ENCODE measurements at places on chromosomes 7 and 10.

DNA sequence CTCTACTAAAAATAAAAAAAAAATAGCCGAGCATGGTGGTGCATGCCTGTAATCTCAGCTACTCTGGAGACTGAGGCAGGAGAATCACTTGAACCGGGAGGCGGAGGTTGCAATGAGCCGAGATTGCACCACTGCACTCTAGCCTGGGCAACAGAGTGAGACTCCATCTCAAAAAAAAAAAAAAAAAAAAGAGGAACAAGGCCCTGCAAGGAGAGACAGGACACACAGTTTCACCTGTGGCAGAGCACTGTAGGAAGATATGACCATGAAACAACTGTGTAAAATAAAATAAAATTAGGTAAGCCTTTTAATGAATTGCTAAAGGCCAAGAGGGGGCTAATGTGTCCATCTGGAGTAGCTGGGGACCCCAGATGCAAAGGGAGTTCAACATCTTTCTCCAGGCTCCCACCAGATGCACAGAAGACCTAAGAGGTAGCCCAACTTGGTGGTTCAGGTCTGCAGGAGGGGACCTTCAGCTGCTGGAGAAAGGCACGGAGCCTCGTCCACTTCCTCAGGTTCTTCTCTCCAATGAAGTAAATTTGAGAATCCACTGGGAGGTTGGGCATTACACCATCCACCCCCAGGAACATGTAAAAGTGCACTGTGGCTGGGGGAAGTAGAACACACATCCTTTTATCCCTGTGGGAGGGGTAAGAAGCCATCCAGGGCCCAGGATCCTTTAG lies 12.7 kb downstream of the PPIF start:
- DNase-seq, result no peak

- no peak for DNase-seq
Observed at GRCh38 chr10:113104047-113104446, 154.0 kb downstream of the TCF7L2 start.

DNA sequence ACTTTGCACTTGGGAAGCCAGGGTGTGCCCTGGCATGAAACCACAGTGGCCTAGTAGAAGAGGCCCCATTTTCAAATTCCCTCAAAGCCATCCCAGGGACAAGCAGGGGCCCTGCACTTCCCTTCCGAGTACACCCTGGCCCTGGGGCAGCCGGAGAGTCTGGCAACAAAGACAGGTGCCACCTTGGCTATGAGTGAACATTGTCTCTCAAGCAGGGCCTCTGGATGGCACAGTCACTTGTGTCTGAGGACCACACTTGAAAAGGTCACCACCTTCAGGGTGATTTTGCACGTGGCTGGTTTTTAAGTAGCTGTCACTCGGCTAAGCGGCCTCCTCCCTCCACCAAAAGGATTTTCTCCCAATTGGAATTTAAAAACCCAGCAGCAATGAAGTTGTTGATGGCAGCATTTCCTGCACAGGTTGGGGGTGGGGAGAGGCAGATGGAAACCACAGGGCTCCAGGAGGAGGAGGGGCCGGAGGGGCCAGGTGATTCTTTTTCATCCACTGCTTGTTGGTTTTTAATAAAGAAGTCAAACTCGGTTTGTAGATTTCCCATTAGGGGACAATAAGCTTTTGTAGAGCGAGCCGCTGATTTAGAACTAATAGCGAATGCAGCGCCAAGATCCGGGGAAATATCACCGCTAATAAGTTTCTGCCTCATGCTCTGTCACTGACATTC lies 33.9 kb downstream of the C10orf105 start:
- DNase-seq, result no peak

DNA sequence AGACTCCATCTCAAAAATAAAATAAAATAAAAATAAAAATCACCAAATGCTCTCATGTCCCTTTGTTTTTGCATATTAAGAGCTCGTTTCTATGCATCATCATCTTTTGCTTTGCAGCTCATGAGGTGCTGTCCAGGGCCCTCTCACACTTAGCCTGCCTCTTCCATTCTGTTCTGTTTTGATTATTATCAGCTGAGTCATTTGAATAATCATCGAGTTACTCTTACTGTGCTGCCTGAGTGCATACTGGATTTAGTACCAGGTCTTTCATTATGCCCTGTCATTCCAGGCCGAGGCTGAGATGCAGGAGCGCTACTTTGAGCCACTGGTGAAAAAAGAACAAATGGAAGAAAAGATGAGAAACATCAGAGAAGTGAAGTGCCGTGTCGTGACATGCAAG lies 33.0 kb downstream of the UCMA start:
- DNase-seq, result no peak

DNA sequence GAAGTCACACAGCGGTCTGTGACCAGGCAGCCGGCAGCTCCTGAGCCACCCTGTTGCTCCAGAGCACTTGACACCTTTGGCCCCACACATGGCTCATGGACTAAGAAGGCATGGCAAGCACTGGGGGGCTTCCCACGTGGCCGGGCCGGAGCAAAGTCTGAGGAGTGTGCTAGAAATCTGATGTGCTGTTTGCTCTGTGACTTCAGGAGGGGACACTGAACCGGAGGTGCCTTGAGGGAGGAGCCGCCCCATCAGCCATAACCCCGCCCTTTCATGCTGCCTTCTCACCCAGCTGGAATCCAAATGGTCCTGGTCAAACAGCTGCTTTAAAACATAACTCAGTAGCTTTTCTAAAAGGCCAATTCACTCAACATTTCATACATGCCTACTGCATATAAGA lies 33.5 kb downstream of the PROSER2 start:
- DNase-seq, result no peak

- peak; percentile 73 for DNase-seq
Observed at GRCh38 chr10:103241262-103242011, 4.2 kb upstream of the RPEL1 start.

GRCh38 chr7:129556607-129557133 lies 54.3 kb downstream of the SMKR1 start:
- DNase-seq, result no peak

DNA sequence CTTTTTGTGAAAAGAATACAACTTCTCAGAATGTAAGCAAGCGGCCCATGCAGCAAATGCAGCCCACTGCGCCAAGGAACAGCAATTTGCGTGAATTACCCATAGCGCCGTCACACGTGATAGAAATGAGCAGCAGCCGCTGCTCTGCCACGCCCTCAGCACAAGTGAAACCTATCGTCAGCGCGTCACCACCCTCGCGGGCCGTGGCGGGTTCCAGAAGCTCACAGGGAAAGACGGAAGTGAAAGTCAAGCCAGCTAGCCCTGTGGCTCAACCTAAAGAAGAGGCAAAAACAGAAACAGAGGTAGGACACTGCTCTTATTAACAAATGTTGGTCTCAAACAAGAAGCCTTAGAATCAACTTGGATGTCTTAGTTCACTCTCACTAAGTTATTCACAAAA lies 70.5 kb downstream of the SHH start:
- DNase-seq, result peak; percentile 67

- DNase-seq, result no peak
Observed at GRCh38 chr10:49228677-49229076, 40.5 kb upstream of the TMEM273 start.

- no peak for DNase-seq
Observed at GRCh38 chr7:155694851-155695250, 50.4 kb downstream of the RBM33 start.

DNA sequence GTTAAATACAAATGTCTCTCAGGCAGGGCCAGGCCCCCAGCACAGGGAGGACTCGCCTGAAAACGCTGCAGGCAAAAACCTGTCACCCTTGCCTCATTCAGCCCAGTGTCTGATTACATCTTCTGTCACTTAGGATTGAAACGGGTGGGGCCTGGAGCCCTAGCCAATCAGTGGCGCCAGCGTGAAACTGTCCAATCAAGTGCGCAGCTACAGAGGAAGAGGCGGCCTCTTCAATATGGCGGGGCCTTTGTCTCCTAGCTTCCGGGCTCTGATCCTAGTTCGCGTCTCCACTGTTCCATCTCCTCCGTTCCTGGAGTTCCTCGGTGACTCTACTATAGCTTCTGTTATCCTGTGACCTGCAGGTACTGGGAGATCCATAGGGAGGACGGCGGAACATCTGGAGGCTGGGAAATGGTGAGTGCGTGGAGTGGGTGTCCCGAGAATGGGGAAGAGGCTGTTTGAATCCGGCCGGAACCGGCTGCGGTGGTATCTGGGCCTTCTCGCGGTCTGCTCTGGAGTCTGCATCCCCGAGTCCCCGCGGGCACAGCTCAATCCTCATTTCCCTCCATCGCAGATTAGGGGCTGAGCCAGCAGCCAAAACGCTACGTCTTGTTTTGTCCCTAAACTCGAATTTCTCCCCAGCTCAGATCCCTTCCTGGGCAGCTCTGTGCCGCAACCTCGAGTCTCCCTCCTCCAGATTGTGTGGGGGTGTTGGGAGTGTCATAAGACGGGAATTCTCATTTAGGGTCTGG lies at the start of gene ZNF736:
ZNF736 (plus strand) TSS at position 222 of the 752 bp plus-strand sequence; CDS start at position 412, 190 bp downstream.
- peak; percentile 93 for DNase-seq

DNA sequence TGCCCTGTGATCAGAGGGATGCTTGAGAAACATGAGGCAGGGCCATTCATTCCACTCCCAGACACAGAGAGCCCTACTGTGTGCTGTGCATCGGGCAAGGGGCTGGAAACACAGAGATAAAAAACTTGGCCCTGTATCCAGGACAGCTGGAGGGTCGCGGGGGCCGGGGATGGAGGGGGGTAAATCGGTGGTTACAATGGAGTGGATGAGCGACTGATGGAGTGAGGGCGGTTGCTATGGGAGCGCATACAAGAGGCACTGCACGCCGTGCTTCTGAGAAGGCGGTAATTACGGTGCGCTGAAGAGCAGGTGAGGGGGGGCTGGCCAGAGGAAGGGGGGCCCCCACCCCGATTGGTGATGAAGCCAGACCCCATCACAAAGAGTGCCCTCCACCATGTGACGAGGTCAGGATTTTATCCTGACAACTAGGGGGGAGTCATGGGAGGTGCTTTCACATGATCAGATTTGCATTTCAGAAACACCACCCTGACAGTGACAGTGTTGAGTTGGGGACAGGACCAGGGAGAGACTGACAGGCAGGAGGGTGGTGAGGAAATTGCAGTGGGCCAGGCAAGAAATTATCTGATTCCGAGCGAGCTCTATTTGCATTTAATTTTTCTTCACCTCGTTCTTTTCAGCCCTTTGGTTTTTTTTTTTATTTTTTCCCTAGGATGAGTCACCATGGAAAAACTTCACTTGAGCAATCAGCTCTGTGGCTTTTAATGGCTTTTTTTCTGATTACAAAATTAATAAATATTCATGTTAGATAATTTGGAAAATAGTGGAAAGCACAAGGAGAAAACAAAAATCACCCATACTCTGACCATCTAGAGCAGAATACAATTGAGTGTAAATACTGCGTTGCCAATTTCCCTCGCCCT lies 7.8 kb downstream of the CPA5 start:
- DNase-seq, result no peak

GRCh38 chr10:13270877-13271551 lies 28.9 kb downstream of the PHYH start:
- DNase-seq, result no peak

GRCh38 chr7:17029150-17029549 lies 147.4 kb upstream of the AGR3 start:
- no peak for DNase-seq

DNA sequence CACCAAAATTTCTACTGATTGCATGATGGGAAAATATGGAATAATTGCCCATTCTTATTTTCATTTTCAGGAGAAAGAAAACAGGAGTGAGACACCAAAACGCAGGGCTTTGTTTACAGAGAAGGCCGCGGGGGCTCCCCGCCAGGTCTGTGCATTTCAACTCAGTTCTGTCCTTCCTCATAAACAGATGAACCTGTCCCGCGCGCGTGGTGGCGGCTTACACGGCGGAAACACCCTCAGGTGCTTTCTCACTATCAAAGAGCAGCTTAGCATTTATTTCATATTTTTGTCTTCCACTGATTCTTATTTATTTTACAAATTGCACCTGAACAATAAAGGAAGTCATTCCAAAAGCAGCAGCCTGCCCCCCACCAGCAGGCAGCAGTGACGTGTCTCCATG lies 579.4 kb downstream of the PTPRN2 start:
- DNase-seq, result no peak

- no peak for DNase-seq
Observed at GRCh38 chr7:69654849-69655707, 56.8 kb downstream of the AUTS2 start.

DNA sequence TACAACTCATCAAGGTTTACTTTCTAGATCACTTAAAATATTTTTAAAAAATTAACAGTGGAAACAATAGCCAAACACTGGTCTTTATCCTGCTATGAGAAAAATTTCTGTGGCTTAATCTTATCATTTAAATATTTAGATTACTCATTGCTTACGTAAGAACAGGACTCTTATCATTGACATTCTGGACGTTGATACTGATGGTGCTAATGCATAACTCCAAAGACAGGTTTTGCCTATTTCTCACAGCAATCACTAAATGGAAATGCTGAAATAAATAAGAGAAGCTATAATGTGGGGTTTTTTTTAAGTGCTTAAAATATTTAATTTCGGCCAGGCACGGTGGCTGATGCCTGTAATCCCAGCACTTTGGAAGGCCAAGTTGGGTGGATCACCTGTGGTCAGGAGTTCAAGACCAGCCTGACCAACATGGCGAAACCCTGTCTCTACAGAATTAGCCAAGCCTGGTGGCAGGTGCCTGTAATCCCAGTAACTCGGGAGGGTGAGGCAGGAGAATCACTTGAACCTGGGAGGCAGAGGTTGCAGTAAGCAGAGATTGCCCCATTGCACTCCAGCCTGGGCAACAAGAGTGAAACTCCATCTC lies 195.0 kb downstream of the HGF start:
- no peak for DNase-seq

DNA sequence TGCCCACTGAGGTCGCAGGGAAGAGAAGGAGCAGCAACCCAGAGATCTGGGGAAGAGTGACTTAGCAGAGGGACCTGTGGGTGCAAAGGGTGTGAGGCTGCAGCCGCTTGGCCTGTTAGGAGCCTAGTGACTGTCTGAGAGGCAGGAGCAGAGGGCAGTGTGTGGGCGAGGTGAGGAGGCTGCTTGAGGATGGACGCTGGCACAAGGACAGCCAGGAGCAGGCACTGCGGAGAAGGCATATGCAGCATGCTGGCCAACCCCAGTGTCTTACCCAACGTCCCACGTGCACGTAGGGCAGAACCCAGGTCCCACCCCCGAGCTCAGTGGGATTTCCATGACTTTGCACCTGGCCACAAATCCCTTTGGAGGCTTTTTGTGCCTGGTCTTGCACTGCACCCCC lies 54.1 kb downstream of the C10orf105 start:
- DNase-seq, result no peak

DNA sequence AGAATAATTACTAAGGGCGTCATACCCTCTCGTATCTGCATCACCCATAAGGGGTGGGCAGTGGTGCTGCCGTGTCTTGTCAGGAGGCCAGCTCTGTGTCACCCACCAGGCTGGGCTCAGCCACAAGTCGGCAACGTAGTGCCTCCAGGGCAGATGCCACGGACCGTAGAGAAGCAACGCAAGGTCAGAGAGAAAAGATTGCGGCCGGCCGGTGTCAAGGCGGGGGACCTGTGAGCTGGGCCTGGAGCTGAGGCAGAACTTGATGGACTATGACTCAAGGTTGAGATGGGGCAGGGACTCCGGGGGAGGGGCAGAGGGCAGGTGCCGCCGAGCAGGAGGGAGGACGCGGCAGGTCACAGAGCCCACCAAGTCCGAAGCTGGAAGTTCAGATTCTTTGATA lies 29.5 kb downstream of the FOXK1 start:
- DNase-seq, result no peak

DNA sequence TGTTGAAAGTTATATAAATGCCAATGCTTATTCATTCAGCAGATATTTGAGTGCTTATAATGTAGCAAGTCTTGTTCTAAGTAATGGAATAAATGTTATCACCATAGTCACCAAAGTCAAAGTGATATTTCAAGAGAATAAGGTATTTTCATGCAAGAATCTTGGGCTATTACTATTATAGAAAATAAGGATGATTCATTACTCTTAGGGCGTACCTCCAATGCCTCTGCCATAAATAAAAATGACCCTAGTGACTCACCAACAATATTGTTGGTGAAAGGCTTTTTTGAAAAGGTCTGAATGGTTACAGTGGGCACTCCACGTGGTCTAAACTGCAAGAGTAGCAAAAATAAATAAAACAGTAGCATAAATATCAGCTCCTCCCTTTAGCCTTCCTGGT lies 68.4 kb downstream of the RALA start:
- no peak for DNase-seq

Measured in lower lobe of right lung (tissue), 2 donors.